H4 (cell line): ENCODE measurements at places on chromosomes 13 and 19.

DNA sequence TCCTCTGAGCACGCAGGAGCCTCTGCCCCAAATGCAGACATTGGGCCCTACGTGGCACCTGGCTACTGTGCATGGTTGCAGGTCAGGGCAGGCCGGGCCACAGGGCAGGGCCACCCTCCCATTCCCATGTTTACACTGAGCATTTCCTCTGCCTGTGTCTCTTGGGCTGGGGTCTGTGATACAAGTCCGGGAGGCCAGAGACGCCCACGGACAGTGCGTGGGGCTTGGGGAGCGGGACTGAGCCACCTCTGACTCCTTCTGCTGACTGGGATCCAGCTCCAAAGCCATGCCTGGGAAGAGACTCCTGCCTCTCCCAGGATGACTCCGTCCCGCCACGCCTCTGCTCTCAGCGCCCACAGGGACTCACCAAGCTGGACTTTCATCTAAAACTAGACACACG is 18.8 kb downstream of the GAS6 start:
- DNase-seq = no peak

GRCh38 chr13:33785384-33785783 is 32.6 kb upstream of the RFC3 start:
- DNase-seq = no peak

- no peak for DNase-seq
These were observed 2.7 kb upstream of the RASA3 start for GRCh38 chr13:114134944-114135610.

- no peak for DNase-seq
These were observed 941 bp upstream of the UHRF1 start for GRCh38 chr19:4908360-4908759.
